ENCODE measurements at places on chromosomes 4 and X.

DNA sequence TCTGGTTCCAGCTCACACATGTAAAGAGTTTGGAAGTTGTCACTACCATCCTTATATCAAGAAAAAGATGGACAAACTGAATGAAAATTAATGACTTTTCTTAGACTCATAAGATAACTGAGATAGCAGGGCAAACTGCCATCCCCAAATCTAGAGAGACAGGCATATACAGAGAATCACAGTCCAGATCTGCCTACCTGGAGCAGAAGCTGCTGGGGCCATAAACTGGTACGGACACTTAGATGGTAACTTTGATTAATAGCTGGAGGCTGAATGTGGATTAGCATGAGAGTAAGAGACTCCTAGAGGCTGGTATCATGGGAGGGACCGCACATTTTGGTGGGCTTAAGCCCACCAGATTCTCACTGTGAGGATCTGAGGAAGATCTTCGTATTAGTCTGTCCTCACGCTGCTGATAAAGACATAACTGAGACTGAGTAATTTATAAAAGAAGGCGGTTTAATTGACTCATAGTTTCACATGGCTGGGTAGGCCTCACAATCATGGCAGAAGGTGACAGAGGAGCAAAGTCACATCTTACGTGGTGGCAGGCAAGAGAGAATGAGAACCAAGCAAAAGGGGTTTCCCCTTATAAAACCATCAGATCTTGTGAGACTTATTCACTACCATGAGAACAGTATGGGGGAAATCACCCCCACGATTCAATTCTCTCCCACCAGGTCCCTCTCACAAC is 10.8 kb upstream of the POLA1 start:
- no peak for DNase-seq

GRCh38 chrX:6959006-6959405 is 188.5 kb upstream of the STS start:
- DNase-seq: no peak

DNA sequence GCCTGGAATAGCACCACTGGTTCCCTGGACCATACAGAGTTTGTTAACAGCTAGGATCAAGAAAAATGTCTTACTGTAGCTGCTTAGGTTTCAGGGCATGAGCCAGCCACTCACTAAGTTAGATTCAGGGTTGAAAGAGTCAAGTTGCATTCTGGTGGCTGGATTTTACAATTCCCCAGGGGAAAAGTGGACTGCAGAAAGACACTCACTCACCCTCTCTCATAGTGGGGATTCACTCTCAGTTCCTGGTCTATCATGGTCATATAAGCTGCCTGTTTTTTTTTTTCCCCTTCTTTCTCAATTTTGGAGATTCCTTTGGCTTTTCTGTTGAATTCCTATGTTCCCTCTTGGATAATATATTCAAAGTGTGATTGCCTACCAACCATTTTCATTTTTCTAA is 744.2 kb upstream of the GRIA3 start:
- DNase-seq: no peak

DNA sequence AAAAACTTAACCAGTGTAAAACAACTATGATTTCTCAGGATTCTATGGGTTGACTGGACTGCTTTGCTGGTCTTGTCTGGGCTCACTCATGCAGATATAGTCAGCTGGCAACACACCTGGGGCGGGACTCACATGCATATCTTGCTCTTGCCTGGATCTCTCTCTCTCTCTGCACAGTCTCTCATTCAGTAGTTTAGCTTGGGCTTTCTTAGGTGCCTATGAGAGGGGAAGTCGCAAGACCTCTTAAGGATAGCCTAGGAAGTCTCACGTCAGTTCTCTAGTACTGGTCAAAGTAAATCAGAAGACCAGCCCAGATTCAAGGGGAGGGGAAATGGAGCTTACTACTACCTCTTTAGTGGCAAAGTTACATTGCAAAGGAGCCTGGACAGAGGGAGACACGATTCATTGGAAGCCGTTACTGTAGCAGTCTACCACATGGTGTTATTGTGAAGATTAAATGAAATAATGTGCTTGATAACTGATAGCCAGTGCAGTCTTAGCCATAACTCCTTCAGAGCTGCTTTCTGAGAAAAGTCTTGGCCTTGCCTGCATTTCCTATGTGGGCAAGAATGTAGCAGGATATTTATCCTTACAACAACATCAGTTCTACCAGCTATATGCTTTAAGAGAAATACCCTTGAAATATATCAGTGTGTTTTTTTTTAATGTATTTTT is 2.1 kb downstream of the COPS4 start:
- DNase-seq: no peak

DNA sequence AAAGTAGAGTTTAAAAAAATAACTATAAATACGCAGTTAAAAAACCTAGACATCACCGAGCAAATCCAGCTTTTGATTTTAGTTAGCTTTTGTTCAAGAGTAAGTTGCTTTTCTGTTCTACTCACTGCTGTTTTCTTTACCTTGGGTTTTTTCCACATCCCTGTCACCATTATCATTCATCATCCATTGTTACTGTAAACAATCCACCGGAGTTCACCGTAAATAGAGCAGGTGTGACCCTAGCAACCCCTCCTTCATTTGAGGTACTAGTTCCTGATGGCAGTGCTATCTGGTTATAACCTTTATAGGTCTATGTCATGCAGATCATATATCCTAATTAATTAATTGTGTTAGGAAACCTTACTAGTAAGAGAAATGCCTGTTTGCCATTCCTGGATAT is 43.0 kb upstream of the TEX13D start:
- no peak for DNase-seq

DNA sequence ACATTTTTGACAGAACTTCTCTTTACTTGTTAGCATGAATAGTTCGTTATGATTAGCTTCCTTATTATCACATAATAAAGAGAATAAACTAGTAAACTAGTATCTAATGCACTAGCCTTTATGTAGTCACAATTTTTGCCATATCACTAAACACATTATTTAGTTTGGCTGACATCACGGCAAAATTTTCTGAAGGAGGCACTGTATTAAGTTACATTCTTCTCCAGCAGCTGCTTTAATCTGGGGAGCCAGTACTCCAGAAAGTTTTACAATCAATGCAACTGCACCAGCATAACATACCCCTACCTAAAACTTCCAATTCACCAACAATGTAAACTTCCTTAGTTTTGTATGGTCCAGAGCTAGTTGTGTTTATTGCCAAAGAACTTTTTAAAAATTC is 87.8 kb downstream of the FIP1L1 start:
- DNase-seq: no peak

- no peak for DNase-seq
These were observed 17.6 kb downstream of the TMEM187 start for GRCh38 chrX:153989973-153990655.

Measured in glutamatergic neuron (in vitro differentiated cells).